ENCODE measurements at places on chromosomes 3 and 15. TPM values are rescaled to one million over a fixed set of nuclear protein-coding genes. Genes with fewer than 3 reads are reported as not detected.

GRCh38 chr3:107846279-107846852 is 244.5 kb downstream of the CD47 start:
- peak; percentile 16 for DNase-seq

GRCh38 chr15:70670680-70671079 is 92.7 kb downstream of the UACA start:
- DNase-seq: no peak

GRCh38 chr3:78764634-78765033 is 1003.2 kb downstream of the ROBO1 start:
- no peak for DNase-seq

DNA sequence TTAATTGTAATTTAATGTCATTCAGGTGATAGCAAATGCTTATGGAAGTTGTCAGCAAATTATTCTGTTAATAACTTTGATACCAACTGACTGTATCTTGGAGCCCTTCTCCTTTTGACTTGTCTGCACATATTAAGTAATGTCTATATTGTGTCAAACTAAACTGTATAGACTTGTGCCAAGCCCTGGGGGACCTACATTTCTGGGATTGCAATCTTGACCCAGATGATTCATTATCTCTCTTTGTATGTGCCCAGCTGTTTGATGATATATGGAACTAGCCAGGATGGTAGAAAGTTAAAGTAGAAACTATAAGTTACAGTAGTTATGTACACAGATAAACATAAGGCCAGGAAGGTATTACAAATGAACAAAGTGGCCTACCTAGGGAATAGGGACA is 402.8 kb upstream of the RARB start:
- no peak for DNase-seq

The CHL1 gene
- 0.27 TPM for total RNA-seq

- no peak for DNase-seq
Observed at GRCh38 chr15:50840520-50840919, 68.0 kb upstream of the AP4E1 start.

The MAGEL2 gene
- 1.4 TPM for total RNA-seq

- DNase-seq: no peak
Observed at GRCh38 chr3:141915016-141915415, 38.6 kb downstream of the ATP1B3 start.

- no peak for DNase-seq
Observed at GRCh38 chr3:38001456-38002081, 11.0 kb downstream of the VILL start.

GRCh38 chr3:12973827-12974226 is 99.4 kb downstream of the IQSEC1 start:
- no peak for DNase-seq

The BNC1 gene
- total RNA-seq: 25.4 TPM

DNA sequence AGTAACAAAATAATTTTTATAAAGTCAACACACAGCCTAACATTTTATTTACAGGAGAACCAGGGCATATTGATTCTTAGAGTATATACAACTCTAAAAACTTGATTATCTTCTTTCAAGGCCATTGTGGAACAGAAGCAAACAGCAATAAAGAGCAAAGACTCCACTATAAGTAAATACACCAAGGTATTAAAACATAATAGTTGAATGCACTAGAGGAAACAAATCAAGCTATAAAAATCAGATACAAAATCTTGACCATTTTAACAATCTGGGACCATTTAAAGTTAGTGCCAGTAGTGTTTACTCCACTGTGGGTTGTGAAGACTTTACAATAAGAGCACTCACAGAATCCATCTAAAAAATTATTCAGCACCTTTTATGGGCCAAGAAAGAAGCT is 323.6 kb downstream of the AGBL1 start:
- no peak for DNase-seq

The GOLGA8S gene
- not detected for total RNA-seq

The ZBED2 gene
- 1.0 TPM for total RNA-seq

The SLC41A3 gene
- total RNA-seq: 74.9 TPM

The PLS1 gene
- 21.8 TPM for total RNA-seq

The CD200 gene
- 19.2 TPM for total RNA-seq

DNA sequence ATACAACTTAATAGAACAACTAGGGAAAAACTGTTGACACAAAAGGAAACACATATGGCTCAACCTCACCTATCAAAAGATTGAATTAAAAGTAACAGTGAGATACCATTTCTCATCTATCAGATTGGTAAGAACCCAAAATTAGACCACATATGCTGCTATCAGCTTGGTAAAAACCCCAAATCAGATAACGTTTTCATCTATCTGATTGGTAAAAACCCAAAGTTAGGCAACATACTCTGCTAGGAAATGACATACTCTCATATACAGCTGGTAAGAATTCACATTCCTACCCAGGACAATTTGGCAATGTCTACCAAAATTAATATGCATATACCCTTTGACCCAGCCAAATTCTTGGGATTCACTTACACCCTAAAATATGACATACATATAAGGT is 26.3 kb downstream of the NRG4 start:
- DNase-seq: no peak

- DNase-seq: peak; percentile 73
Observed at GRCh38 chr3:5021116-5022092, 42.2 kb downstream of the BHLHE40 start.

The LSAMP gene
- 12.2 TPM for total RNA-seq

The ATP6V1A gene
- 43.4 TPM for total RNA-seq

DNA sequence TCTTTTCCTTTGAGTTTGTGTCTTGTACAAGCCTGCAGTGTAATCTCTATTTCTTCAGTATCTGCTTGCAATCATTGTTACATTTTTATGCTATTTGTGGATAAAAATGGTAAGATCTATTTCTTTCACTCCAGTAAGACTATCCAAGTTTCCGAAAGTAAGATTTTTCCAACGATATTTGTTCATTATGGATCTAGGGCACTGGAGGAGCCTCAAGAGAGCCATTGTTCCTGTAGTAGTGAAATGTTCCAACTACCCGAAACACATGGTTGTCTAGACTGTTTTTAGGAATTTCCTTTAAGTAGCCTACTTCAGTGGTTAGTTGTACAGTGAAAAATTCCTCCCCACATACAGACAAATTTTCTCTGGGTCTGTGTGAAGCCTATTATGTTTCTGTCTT is 597.4 kb downstream of the RSL24D1 start:
- no peak for DNase-seq

DNA sequence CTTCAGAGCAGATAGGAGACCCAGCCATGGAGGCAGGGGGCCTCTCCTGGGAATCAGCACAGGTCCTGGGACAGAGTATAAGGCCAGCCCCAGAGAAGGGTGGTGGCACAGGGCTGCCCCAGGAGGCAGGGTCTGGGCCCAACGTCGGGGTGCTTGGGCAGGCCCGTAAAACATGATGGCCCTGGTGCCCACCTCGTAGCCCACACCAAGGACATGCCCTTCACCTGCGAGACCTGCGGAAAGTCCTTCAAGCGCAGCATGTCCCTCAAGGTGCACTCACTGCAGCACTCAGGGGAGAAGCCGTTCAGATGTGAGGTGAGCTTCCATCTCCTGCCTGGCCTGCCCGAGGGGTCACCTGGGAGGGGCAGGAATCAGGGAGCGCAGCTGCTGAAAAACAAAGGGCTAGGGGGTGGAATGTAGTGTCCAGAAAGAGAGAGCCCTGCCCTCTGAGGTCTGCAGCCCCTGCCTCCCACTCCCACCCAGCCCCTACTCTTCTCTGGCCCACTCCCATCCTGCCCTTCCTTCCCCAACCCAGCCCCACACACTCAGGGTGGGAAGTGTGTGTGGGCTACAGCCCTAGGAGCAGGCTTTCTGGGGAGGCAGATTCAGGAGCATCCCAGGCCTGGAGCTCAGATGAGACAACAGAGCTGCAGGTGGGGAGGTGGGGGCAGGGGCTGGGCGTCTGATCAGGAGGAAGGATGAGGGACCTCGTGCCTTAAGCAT is 9.5 kb downstream of the ZBTB47 start:
- DNase-seq: no peak

The ARNT2 gene
- total RNA-seq: 22.9 TPM

- no peak for DNase-seq
Observed at GRCh38 chr3:46460051-46460450, 4.7 kb downstream of the LTF start.

The FSTL1 gene
- 142 TPM for total RNA-seq

- DNase-seq: no peak
Observed at GRCh38 chr15:66964111-66964738, 101.2 kb upstream of the SMAD3 start.
